IPS DF 19.7 (cell line): ENCODE measurements at places on chromosomes 13 and 19.

GRCh38 chr13:67650471-67650870 is 420.3 kb upstream of the PCDH9 start:
- no peak for DNase-seq

- no peak for DNase-seq
Measured at GRCh38 chr13:50162001-50162400, 146.8 kb downstream of the KCNRG start.

GRCh38 chr13:107450931-107451330 is 764.4 kb downstream of the LIG4 start:
- no peak for DNase-seq

DNA sequence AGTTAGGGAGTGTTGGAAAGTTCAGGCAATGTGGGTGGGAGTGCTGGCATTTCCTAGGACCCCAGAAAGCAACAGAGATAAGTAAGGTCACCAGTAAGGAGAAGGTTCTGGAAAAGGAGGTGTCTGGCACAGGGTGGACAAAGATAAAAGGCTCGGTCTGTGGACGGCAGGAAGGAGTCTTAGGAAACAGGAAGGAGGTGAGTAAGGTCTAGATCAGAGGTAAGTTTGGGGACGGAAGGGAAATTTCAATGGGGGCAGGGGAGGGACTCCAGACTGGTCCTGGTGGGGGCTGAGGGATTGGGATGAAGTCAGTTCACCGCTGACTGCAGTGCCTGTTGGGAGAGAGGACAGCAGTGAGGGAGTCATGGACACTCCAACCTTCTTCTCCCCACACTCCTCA is 7.8 kb upstream of the OPA3 start:
- DNase-seq: no peak
